ENCODE measurements at places on chromosomes 1 and 21.
A peak's percentile ranks its signal among the peaks of the same experiment; 100 is the strongest.

DNA sequence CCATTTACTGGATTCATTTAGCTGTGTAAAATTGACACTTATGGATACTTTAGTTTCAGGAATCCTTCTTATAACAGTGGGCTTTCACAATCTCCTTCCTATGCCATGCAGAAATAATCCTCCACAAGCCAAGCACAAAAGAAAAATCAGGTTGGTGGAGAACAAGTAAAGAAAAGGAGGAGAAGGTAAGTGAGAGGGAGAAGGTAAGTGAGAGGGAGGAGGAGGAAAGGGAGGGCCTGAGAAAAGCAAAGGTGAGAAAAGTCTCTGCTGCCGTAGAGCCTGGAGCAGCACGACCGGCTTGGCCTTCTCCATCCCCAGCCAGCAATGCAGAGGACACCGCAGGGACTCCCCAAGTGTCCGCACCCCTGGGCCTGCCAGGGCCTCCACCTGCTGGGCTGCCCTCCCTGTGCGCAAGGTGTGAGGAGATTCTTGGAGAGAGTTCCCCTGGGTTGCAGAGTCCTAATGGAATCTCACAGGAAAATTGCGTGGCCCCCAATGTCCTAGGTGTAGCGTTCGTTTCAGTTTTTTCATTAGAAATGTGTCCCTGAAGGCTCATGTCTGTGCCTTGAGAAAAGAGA lies 39.0 kb downstream of the PRMT2 start:
- no peak for DNase-seq

DNA sequence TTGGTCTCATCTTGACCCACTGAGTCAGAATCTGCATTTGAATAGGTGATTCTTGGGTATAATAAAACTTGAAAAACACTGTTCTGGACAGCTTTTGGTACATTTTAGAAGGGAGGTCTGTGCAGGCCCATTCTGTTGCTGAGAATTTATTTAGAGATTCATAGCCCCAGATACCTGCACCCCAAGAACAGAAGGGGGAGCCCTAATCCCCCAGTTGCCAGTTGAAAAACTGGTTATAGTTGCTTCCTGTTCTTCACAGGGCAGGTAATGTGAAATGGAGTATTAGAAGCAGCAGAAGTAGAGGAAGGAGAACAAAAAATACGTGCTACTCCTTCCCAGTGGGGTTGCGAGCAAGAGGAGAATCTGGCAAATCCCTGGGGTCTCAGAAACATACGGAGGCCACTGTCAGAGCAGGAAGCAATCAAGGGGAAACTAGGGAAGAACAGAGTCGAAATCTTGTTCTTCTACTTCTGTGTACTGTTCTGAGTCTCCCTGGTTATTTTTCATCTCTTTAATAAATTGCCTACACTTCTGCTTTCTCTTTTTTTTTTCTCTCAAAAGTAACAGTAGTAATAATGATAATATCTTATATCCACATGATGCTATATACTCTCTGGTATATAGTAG lies 4.6 kb upstream of the CLCA2 start:
- no peak for DNase-seq

DNA sequence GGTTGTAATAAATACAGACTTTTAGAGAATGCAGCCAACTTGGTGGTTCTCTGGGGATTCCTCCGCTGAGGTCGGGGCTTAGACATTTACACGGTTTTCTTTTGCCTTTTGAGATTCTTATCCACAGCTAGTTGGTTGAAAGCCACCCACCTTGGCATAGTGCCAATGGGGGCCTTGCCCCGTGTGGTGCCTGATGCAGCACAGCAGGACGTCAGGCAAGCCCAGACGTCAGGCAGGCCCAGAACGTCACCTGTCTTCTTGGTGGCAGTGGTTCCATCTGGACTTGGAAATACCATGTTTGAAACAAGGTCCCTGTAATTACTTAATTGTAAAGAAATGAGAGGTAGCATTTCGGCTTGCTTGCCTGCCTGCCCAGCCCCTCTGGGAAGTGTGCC lies 78.5 kb downstream of the GALNT2 start:
- no peak for DNase-seq

- no peak for DNase-seq
Measured at GRCh38 chr1:34869760-34870159, 10.2 kb upstream of the SMIM12 start.

- no peak for DNase-seq
Measured at GRCh38 chr21:45076245-45076711, 1.9 kb downstream of the ADARB1 start.

DNA sequence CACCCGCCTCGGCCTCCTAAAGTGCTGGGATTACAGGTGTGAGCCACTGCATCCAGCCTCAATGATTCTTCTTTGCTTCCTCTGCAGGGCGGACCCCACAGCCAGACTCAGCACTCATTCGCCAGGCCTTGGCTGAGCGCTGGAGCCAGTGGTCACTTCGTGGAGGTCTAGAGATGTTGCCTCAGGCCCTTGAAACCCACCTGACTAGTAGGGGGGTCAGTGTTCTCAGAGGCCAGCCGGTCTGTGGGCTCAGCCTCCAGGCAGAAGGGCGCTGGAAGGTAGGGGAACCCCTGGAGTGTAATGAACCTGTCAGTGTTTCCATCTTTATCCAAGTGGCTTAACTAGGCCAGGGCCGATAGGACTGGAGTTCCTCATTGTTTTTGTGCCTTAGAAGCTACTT lies 2.7 kb downstream of the PPOX start:
- DNase-seq = no peak

- DNase-seq = no peak
Measured at GRCh38 chr1:9455487-9456234, 83.6 kb upstream of the SLC25A33 start.

- no peak for DNase-seq
Measured at GRCh38 chr1:154448331-154448811, 43.2 kb downstream of the IL6R start.

- DNase-seq = no peak
Measured at GRCh38 chr1:53384796-53385195, 56.9 kb upstream of the LRP8 start.

DNA sequence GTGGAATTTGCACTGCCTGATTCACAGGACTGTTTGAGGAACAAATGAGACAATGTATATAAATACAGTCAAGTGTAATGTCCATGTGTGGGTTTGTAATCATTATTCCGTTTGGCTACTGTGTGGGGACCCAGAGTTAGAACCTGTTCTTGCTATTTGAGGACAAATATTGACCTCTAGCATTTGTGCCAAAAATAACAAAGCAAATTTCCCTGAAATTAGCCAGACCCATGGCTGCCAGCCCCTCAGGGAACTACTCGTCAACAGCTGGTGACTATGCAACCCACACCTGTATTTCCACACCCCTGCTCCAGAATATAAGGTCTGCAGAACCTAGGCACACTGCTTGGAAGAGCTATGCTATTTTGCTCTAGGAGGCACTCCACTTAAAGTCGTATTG lies 70.7 kb downstream of the KCNJ6 start:
- no peak for DNase-seq

DNA sequence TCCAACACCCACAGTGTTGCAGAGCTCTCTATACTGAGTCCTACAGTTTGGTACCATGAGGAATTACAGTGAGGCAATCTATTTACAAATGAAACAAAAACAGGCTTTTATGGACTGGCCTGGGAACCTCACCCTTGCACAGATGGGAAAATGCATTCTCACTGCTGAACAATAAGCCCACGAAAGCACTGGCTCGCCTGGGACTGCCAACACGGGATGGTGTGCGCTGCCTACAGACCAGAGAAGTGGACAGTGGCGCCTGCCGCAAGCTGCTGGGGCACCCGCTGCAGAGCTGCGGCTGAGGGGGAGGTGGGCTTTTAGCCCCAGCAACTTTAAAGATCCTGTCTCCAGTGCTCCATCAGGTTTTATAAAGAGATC lies 28.5 kb upstream of the ABCG1 start:
- DNase-seq = no peak

DNA sequence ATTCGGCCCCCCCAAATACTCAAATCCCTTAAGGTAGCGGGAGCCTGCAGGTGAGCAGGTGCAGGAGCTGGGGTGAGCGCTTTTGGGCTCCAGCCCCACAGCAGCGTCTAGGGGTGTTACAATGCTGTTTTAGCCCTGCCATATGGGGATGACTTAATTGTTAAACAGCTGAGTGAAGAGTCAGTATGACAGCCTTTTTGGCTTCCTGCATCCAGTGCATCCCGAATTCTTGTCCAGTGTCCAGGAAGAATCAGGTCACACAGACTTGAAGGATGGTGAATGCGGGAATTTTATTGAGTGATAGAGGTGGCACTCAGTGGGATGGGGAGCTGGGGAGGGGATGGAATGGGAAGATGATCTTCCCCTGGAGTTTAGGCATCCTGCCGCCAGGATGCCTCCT lies 30.4 kb upstream of the HHAT start:
- DNase-seq = no peak

DNA sequence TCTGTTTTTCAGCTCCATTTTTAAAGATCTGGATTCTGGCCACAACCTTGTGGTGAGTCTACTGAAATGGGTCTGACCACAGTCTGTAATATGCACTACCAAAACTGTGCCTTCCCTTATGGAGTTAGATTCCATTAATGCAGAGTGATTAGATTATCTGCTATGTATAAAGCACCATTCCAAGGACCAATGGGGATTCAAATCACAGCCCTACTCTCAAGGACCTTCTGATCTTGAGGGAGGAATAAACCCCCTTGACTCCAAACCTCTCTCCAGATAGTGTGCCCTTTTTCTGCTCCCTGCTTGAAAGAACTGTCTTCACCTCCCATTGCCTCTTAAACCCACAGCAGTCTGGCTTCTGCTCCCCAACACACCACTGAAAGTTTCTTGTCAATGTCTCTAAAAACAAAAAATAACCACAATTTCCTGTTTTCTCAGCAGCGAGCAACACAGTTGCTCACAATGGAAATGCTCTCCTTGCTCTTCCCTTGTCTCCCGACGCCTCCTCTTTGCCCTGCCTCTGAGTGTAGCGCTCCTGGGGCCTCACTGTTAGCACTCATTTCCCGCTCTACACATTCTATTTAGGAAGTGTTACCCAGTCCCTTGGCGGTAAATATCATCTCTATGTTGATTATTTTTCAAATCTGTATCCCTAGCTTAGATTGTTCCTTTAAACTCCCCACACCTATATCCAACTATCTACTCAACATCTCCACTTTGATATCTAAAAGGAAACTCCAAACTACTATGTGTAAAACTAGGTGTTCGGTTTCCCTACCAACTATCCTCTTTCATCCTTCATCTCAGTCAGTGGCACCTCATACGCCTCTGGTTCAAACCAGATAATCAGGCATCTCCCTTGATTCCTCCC lies 13.6 kb downstream of the PCNX2 start:
- peak; percentile 24 for DNase-seq

DNA sequence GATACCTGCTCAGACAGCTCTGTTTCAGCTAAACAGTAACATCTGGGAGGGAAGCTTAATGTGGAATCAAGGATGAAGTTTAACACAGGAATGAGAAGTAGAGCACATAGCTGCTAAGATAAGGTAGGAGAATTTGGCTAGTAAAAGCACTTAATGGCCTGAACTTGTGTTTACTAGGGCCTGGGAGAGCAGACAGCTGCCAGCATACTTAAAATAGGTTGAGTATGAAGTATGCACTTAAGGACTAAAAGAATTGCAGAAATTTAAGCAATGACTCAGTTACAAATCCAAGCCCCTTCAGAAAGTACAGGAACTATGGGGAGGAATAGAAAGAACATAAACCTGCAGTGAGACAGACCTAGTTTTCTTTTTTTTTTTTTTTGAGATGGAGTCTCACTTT lies 53.0 kb downstream of the BACH1 start:
- DNase-seq = peak; percentile 72

All from non-pigmented ciliary epithelial cell (primary cell).